Activated CD4-positive, CD25-positive, alpha-beta regulatory T cell (primary cell): ENCODE measurements at places on chromosomes 3 and 15.

DNA sequence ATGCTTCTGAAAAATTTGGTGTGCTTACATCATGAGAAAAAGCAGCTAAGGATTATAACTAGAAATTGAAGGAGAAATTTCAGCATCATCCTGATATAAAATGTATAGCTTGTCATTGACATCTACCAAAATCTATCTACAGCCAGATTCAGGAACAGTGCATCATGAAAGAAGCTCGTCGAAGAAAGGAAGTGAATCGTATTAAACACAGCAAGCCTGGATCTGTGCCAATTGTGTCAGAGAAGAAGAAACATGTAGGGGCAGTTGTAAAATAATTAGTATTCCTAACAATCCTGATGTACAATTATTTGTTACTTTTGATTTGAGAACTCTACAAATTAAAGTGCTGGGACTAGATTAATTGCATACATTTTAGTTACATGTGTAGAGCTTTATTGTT, 37.2 kb downstream of the AP4E1 start:
- no peak for DNase-seq

DNA sequence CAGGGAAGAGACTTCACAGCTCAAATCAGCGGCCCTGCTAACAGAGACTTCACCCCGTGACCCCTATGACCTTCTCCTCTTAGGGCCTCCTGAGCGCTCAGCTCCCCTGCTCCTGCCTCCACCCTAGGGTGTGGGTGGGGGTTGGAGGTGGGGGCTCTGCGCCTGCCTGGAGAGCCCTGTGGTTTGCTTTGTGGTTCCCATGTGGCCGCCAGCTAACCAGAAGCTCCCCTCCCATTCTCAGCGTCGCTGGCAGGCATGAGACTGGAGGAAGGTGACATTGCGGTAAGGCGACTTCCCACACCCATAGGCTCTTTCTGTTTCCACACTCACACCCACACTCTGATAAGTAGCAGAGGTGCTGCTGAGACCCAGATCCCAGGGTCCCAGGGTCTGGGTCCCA, 27.6 kb downstream of the XYLB start:
- DNase-seq = no peak

DNA sequence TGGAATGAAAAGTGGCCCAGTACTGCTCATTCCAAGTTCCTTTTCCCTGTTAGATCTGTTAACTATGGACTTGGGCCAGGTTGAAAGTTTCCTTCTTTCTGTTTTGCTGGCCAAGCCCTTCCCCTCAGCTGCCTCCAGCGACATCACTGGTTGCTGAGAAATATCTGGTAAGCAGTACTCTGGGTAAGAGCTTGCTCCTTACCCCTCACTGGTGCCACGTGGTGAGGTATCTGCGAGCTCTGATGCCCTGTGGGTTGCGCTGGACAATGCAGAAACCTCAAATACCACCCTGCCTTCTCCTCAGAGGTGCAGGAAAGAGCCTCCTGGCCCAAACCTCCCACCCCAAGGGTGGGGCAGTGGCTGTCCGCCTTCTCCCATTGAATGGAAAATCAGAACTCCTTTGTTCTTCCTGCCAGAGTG, 42.9 kb upstream of the APH1B start:
- no peak for DNase-seq

DNA sequence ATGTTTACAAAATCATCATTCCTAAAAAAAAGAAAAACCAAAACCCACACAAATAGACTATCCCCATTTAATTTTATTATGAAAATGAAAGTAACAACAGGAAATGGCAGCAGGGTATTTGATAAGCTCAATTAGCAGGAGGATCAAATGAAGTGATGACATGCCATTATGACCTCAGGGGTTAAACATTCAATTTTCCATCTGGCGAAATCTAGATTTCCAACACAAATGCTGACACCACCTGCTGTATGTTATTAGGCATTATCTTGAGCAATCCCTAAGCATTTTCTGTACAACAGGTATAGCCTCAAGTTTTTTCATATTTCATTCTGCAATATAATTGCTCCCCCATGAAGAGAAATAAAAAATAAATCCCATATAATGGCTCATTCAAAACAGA, 57.1 kb downstream of the SHQ1 start:
- DNase-seq = no peak

DNA sequence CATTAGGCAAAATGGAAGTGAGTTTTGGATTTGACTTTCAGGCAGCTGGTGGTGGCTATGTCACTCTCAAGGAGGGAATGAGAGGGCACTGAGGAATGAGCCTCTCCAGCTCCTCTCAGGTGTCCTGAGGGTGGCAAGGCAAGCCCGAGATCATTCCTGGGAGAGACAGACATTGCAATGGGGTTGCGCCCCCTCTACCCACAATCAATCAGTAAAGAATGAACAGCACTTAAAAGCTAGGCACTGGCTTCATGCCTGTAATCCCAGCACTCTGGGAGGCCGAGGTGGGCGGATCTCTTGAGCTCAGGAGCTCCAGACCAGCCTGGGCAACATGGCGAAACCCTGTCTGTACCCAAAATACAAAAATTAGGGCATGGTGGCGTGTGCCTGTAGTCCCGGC, 14.1 kb upstream of the SHF start:
- no peak for DNase-seq

GRCh38 chr3:142943870-142944269, 19.6 kb downstream of the PAQR9 start:
- no peak for DNase-seq

DNA sequence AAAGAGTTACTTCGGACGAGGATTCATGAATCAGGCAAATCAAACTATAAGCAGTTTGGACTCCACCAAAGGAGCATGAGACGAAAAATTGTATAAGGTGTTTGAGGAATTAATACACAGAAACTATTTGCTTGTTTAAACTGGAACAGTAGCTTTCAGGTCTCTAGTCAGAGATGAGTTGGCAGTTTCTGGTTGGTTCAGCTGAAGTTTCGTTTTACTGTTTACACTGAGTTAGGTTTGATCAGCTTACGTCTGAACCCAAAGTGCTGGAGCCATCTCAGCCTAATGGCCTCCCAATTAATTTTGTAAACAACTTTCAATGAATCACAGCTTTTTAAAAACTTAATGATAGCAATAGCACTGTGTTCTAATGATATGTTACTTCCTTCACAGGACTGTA, 703.7 kb downstream of the NLGN1 start:
- DNase-seq = no peak

DNA sequence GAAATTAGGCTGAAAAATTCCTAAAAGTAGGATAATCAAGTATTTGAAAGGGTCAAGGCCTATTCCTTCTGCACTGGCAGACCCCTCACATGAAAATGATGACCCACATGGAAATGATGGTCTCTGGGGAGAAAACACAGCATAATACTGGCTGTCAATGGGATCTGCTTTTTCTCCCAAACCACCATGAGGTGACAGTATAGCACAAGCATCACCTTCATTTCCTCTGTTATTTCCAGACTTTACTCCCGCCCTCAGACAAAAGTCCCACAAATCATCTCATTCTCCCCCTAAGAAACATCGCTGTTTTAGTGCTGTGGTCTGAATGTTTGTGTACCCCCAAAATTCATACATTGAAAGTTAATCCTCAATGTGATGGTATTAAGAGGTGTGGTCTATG, 161.0 kb downstream of the RSL24D1 start:
- DNase-seq = no peak

GRCh38 chr3:184344579-184345316, 7.3 kb downstream of the FAM131A start:
- no peak for DNase-seq

GRCh38 chr15:93929375-93930094, 301.8 kb upstream of the MCTP2 start:
- DNase-seq = no peak

GRCh38 chr15:82774496-82774895, 31.4 kb downstream of the FSD2 start:
- no peak for DNase-seq

- DNase-seq = no peak
Observed at GRCh38 chr3:12405432-12406272, 78.6 kb upstream of the TSEN2 start.

- DNase-seq = no peak
Observed at GRCh38 chr3:14412831-14413380, 10.5 kb downstream of the SLC6A6 start.

DNA sequence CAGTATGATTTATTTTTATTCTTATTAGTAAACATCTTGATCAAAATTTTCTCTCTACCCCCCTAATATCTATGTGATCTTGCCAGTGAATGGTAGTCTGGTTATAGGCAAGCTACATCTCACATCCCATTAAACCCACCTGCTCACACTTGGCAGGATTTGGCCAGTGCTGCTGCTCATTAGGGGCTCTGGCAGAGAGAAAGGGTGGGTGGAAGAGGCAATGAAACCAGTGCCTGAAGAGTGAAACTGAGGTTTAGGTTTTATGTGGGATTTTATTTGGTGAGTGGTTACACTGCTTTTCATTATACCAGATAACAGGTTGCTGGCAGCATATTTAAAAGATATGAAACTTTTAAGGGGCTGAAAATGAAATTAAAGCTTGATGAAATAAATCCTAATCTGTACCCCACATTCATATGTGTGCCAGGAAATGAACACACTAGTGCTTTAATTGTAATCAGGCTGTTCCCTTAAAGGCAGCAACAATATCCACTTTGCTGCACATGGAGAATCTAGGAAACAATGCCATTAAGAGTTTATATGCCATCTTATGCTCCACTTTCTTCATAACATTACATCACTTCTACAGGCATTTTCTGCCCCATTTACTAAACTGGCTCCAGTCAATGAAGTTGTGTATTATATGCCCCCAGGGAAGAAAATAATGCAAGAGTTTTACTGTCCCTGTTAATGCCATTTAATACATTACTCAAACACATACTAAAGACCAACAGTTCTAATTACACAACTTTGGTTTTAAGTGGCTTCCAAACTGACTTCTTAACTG, 688.7 kb downstream of the MECOM start:
- DNase-seq = no peak

- DNase-seq = no peak
Observed at GRCh38 chr3:188156056-188156455, 2.1 kb downstream of the LPP start.

GRCh38 chr15:26101443-26101842, 238.3 kb upstream of the ATP10A start:
- no peak for DNase-seq

DNA sequence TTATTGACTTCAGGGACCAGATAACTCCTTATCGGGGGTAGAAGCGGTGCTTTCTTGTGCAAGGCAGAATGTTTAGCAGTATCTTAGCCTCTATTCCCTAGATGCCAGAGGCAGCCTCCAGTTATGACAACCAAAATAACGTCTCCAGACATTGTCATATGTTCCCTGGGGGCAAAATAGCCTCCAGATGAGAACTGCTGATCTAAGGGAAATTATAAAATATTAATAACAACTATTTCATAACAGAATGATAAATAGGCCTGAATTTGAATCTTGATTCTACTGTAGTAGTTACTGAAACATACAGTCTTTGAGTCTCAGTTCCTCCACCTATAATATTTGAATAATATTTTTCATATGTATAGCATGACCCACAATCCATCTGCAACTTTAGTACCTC, 1431.3 kb downstream of the ZPLD1 start:
- DNase-seq = no peak

DNA sequence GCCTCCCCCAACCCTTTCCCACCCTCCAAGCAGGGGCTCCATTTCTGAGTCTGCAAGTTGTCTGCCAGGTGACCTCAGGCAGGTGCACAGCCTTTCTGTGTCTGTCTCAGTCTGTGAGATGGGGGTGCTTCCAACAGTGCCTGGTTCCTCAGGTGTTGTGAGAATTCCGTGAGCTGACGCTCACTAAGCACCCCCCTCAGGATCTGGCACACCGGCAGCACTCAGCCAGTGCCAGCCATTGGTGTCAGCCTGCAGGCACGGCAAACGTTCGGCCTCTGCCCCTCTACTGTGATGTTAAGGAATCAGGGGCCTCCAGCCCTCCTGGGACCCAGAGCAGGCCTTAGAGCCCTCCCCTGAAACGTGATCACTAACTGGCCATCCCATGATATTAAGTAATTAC, 2.4 kb downstream of the KLF15 start:
- no peak for DNase-seq

GRCh38 chr3:80983753-80984152, 777.7 kb downstream of the GBE1 start:
- no peak for DNase-seq

DNA sequence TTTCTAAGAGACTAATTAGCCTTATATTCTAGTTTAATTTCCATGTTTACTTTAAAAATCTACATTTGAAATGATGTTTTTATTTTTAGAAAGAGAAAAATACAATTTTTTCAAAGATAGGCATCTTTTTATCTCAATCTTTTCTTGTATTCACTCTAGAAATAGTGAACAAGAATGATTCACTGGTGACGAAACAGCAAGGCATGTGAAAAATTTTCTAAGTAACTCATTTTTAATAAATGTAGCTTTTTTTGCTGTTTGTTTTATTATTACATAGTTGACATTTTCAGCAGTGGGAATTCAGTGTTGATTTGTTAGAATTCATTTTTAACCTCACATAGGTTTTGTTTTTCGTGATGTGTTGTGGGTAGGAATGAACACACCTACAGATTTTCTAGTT, 1226.4 kb downstream of the NSUN3 start:
- DNase-seq = no peak

GRCh38 chr3:180059356-180059755, 22.6 kb upstream of the PEX5L start:
- DNase-seq = no peak

DNA sequence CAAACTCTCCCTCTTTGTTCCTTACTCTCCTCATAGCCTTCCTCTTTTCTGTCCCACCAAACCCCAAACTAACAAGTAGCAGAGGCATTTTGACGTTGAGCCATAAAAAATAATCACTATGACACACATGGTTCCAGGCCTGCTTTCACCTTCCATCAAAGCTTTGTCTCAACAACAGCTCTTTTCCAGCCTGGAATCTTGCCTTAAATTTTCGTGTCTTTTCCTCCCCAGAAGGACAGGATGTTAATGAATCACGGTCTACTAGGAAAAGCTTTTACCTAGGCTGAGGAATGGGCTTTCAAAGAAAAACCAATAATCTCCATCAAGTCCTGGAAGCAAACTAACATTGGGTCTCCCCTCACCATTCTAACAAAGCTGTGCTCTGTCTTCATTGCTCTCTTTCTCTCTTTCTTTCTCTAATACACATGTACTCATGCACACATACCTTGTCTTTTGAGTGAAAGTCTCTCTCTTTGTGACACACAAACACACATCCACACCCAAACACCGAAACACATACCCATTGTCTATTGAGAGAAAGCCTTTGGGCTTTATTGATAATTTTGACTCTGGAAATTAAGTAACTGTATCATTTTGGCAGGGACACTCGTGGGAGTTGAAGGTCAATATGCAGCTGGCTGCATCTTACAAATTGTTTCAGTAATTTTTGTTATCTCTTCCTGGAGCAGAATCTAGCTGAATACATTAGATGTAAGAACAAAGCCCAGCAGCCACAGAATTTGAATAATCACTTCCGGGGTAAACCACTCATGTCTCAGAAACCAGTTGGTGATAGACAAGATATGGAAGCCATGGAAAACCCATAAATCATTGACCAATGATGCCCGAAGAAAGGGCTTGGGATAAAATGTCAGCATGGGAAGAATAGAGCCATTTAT, 107.4 kb upstream of the SLC4A7 start:
- no peak for DNase-seq

GRCh38 chr3:48248095-48248850, 7.4 kb downstream of the ZNF589 start:
- DNase-seq = no peak
